ENCODE measurements at places on chromosomes 5 and 9.

DNA sequence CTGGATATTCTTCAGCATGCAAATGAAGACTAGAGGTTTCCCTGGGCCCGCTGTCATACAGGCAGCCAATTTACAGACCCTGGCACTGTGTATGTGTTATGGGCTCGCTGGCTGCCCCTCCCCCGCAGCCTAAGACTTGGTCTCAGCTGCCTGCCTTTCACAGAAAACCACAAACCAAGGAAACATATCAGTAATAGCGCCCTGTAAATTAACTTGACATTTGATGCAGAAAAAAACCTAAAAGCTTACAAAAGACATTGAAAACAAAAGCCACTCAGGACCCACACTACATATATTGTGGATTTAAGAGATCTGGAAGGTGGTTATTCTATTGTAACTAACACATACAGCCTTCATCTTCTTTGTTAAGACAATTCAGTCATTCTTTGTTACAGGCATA lies 287.0 kb upstream of the TMEM161B start:
- peak; percentile 85 for DNase-seq

DNA sequence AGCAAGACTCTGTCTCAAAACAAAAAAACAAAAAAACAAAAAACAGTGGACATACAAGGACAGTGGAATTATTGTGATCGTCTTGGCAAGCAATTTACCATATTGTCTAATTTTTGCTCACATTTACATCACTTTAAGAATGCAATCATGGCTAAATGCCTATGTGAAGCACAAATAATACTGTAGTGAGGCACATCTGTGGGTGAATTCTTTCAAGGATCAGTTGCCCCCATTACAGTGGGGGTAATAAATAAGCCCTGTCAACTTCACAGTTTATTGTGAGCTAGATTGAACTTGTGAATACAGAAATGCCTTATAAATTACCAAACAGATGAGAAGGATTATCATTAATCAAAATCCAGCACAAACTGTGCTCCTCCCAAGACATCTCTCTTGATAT lies 150.2 kb upstream of the PAPPA start:
- no peak for DNase-seq

- no peak for DNase-seq
These were observed 597.0 kb downstream of the PSAT1 start for GRCh38 chr9:78893774-78894401.

DNA sequence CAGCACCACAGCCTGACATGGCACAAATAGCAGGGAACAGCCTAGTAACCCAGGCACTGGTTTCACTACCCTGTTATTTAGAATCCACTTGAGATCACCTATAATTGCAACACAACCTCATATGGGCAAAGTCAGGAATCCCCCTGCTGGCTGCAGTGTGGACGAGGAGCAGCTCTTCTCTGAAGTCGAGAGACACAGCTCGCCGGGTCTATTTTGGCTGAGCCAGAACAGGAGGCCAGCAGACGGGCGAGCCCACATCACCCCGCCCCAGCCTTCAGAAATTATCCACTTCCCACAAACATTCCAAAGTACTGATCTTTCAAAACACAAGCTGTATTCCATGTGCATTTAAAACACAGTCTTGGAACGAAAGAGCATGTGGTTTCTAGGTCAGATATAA lies 179.0 kb downstream of the ROR2 start:
- peak; percentile 88 for DNase-seq

- DNase-seq = no peak
These were observed 24.3 kb upstream of the KCNV2 start for GRCh38 chr9:2693056-2693455.

- DNase-seq = no peak
These were observed 5.0 kb downstream of the LOX start for GRCh38 chr5:122073018-122073417.

- DNase-seq = peak; percentile 12
These were observed 1.1 kb downstream of the DMRTA1 start for GRCh38 chr9:22447618-22448305.

GRCh38 chr5:137481596-137481995 lies 17.5 kb downstream of the SPOCK1 start:
- no peak for DNase-seq

GRCh38 chr5:125719681-125720347 lies 703.4 kb upstream of the GRAMD2B start:
- DNase-seq = peak; percentile 14

- peak; percentile 48 for DNase-seq
These were observed 1.5 kb downstream of the PRRC2B start for GRCh38 chr9:131395157-131396098.

DNA sequence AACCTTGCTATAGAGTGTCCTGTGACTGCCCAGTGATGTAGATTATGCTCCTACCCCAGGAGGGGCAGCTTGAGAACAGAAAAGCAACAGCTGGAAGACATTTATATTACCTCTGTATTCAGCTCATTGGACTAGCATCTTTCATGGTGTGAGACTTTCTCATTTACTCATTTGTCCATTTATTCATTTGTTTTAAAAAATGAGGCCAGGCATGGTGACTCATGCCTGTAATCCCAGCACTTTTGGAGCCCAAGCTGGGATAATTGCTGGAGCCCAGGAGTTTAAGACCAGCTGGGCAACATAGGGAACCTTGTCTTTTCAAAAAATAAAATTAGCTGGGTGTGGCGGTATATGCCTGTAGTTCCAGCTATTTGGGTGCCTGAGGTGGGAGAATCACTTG lies 130.0 kb upstream of the LHFPL2 start:
- DNase-seq = peak; percentile 51

- no peak for DNase-seq
These were observed 5.3 kb downstream of the LHX6 start for GRCh38 chr9:122223435-122223834.

- DNase-seq = no peak
These were observed 1.4 kb downstream of the BARX1 start for GRCh38 chr9:93953496-93954433.

DNA sequence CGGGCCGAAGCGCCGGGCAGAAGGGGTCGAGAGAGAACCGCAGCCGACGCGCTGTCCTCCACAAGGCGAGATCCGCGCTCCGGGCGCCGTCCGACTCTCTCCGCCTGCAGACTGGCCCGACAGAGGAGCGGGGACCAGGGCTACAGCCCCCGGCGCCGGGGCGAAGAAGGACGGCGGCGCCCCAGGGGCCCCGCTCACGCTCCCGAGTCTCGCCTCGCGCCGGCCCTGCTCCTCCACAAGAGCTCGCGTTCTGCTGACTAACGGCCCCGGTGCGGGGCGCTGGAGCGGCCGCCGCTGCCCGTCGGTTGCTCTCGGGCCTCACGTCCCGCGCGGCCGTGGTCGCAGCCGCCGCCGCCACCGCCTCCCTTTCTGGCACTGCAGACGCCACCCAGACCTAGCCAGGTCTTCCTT lies 338 bp downstream of the ABHD17B start:
- DNase-seq = no peak

GRCh38 chr5:125202871-125203438 lies 456.5 kb upstream of the ZNF608 start:
- no peak for DNase-seq

GRCh38 chr5:139971202-139971725 lies 71.8 kb downstream of the NRG2 start:
- no peak for DNase-seq

DNA sequence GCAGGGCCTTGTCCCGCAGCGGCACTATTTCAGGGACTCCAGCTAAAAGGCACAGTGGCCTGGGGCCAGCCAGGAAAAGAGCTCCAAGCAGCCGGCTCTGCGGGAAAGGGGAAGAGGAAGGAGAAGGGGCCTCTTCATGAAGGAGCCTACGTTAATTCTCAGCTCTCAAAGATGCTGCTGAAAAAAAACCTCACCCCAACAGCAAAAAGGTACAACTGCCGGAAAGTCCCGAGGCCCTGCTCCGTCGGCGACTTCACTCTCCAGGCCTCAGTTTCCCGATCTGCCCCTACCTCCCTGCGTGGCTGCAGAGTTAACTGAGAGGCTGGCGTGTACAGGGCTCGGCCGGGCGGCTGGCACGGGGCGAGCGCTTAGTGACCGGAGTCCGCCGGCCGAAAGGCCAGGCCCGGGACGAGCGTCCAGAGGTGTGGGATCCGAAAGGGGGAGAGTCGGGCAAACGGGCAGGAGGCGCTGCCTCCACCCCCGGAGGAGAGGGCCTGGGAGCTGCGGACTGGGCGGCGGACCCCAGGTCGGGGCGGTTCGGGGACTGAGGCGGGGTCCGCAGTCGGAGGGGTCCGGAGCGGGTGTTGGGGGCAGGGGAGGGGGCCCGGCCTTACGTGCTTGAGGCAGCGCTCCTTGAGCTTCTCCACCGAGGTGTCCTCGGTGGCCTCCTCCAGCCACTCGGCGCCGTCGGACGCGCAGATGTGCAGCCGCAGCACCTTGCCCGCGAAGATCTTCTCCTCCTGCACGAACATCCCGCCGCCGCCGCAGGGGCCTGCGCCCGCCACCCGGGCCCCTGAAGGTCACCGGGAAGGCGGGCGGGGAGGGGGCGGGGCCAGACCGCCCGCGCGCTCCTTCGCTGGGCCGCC lies 529 bp downstream of the UBAC1 start:
- peak; percentile 48 for DNase-seq

DNA sequence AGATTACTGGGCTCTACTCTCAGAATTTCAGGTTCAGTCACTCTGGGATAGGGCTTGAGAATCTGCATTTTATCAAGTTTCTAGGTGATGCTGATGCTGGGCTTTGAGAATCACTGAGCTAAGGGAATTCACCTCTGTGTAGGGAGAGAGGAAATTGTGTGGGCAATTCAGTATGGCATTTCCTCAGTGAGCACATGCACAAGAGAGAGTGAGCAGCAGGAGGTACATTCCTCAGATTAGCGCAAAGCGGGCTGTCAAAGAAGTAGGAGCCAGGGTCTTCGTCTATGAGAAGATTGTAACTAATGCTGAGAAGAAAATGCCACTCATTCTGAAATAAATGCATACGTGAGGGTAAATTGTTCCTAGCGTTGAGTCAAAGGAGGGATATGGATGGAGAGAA lies 175.9 kb downstream of the KIF4B start:
- DNase-seq = no peak

- DNase-seq = peak; percentile 28
These were observed 79.1 kb downstream of the FEM1C start for GRCh38 chr5:115465431-115465830.

GRCh38 chr5:84327591-84327990 lies 57.1 kb downstream of the EDIL3 start:
- no peak for DNase-seq

DNA sequence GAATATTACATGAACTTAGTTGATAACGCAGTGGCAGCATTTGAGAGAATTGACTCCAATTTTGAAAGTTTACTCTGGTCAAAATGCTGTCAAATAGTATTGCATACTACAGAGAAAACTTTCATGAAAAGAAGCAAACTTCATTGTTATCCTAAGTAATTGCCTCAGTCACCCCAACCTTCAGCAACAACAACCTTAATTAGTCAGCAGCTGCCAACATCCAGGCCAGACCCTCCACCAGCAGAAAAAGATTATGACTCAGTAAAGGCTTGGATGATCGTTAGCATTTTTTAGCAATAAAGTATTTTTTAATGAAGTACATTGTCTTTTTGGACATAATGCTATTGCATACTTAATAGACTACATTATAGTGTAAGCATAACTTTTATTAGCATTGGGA lies 40.8 kb upstream of the SPDL1 start:
- DNase-seq = no peak

- DNase-seq = no peak
These were observed 206.2 kb downstream of the TTLL11 start for GRCh38 chr9:121886759-121887485.

- peak; percentile 45 for DNase-seq
These were observed 295.4 kb downstream of the CSNK1G3 start for GRCh38 chr5:123807177-123807945.

- no peak for DNase-seq
These were observed 226.5 kb downstream of the GLIS3 start for GRCh38 chr9:4073371-4073770.

- peak; percentile 22 for DNase-seq
These were observed 155.0 kb downstream of the GLIS3 start for GRCh38 chr9:4144869-4145268.

DNA sequence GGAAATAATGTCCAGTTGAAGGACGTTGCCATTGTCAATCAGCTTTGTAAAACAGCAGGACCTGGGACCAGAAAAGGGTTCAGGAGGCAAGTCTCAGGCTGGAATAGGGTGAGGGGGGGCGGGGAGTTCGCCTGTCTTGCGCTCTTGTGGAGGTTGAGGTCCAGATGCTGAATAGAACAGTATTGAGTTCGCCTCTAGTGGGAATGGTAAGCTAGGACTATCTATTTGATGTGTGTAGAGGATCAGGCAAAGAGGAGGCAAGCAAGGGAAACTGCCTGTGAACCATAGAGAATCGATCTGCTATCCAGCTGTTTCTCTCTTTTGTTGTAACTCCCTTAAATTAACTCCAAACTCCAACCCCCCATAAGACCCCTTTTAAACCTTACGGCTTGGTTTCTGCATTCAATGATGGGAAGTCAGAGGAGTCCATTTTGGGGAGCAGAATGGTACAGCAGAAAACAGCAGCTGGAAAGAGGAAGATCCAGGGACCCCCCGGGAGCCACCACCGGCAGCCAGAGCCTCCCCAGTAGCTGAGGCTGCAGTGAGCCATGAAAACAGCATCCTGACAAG lies 133.7 kb downstream of the SLC28A3 start:
- no peak for DNase-seq

Data from astrocyte of the hippocampus (primary cell).